CD4-positive, alpha-beta T cell treated with Interleukin-4 for 4 hours (primary cell): ENCODE measurements at places on chromosomes 3 and 15.

DNA sequence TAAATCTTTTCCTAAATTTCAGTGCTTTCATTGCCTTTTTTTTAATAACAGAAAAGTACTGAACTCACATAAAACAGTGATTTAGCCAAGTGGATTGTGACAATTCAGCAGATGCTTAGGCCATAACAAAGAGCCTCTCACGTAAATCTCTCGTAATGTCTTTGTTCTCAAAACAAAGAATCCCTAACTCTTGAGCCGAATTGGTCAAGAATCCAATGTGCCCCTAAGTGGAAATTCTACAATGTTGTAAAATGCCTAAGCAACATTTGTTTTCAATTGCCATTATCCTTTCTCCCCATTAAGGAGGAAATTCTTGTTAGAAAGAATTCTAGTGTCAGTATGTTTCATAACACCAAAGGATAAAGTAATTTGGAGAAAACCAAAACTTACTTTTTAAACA, 235.7 kb upstream of the THBS1 start:
- DNase-seq: no peak

DNA sequence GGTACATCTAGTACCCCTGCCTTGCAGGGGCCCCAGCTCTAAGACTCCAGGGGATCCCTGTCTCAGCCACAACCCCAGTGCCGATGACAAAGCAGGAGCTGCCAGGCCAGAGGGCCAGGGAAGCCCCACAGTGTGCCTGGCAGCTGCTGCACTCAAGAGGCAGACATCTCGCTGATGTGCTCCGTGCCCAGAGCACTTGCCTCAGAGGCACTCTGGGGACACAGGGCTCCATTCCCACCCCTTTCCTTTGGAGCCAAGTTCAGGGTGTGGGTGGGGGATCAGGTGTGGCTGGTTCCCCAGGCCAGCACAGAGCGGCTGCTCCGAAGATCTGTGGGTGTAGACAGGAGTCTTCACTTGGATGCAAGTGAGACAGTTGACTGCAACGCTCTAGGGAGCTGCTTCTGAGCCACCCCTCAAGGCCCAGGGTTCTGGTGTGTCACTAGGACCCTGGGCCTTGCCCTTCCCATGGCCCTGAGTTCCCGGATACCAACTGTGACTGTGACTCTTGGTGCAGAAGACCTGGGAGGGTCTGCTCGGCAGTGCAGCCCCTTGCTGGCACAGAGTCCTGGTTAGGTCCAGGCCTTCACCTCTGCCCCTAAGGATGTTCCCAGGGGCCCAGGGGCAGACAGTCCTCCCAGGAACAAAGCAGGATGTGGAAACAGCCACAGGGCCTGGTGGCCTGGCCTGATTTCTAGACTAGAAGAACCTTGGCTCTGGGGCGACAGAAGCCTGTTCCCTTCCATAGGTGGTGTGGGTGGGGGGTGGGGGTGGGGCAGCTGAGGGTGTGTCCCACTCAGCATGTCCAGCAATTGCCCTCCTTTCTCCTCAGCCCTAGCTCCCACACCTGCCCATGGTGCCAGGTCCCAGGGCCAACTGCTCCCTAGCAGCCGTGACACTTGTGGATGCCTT, 2.5 kb downstream of the NT5DC2 start:
- DNase-seq: no peak

- no peak for DNase-seq
Observed at GRCh38 chr3:189138901-189139610, 32.7 kb upstream of the TPRG1 start.

DNA sequence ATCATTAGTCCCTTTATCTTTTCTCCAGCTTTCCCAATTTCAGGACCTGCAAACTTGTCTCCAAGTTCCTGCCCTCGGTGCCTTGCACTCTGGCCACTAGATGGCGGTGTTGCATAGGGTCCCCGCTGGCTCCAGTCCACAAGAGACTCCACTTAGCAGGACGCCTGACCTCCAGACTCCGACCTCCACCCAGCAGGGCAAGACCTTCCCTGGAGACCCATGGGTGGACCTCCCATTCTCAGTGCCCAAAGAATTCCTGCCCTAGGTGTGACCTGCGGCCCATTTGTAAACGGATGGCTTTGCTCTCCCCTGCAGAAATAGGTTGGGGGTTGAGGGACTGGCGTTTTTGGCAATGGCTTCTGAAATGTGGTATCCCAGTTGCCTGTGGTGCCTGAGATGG, 82.6 kb downstream of the LSM3 start:
- peak; percentile 67 for DNase-seq

- no peak for DNase-seq
Observed at GRCh38 chr15:75779504-75779903, 63.7 kb upstream of the UBE2Q2 start.

DNA sequence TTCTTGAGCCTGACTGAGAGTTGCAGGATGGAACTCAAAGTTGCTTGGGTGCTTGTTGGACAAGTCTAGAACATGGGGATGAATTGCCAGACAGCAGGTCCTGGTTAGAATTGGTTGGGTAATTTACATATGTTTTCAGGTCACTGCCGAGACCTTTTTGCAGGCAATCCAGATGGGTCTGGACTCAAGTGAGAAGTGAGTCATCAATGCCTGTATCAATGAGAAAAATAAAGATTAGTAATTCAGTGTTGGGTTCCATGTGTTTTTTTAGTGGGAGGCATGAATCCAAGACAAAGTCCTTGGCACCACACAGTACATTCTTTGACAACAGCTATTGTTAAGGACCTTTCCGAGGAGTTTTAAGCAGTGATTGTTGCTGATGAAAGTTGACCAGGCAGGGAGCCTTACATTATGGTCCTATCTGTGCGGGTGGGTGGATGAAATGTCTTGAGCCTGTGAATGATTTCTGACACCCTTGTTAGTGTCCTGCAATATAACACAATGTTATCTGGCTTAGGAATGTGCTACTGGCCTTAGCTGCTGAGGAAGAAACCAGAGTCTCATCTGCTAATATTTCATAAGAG, 77.7 kb downstream of the CRYGS start:
- DNase-seq: no peak

DNA sequence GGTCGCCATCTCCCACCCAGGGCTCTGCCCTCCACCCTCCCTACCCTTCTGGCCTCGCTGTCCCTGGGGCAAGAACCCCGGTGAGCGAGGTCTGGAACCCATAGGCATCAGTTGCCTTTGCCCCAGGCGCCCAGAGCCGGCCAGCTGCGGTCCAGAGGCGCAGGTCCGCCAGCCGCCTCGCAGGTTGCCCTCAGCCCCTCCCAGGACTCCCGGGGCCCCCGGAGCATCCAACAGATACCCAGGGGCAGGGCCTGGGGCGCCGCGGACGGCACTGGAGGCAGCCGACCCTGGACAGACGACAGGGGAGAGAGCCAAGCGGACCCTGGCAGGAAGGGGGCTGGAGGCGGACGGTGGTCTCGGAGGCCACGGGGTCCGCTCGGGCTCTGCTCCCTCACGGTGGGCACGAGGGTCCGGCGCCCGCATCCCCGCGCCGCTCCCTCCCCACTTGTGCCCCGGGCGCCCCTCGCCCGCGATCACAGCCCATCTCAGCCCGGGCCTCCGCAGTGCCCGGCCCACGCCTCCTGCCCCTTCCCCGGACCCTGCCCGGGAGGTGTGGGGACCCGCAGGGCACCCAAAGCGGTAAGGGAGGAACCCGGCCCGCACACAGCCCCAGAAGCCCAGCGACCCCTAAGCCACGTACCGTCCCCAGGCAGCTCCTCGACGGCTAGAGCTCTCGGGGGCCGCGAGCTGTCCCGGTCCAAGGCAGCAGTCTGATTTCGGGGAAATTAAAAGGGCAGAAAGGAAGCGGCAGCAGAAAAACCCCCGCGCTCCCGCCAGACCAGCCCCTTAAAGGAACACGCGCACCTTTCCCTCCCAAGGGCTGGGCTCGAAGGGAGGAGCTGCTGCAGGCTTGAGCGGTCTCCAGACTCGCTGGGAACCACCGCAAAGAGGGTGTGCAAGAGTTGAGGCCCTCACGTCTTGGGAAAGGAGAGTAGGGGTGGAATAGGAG, at the start of gene HAPLN3:
TSS of gene HAPLN3 (minus strand) at position 726 of the 949 bp plus-strand sequence. CDS start 8,246 bp downstream, outside the sequence.
- peak; percentile 56 for DNase-seq

GRCh38 chr3:65783117-65783516, 255.6 kb downstream of the MAGI1 start:
- no peak for DNase-seq

GRCh38 chr15:33396475-33396874, 85.7 kb downstream of the RYR3 start:
- DNase-seq: no peak

DNA sequence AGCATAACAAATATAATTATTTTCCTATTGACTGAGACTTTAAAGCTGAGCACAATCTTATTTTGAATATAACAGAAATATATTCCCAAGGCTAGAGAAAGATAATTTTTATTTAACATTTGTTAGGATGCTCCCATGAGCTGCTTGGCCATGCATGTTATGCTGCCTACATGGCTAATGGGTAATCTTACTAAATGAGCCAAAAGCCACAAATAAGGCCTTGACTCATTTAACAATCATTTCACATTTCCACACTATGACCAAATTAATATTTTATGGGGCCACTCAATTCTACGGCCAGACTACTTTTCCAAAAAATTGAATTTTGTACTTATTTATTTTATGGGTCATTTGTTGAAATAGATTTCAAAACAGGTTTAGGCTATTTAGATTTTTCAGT, 141.7 kb downstream of the MEIS2 start:
- DNase-seq: no peak

GRCh38 chr3:58659051-58659675, 7.4 kb downstream of the FAM3D start:
- no peak for DNase-seq

GRCh38 chr15:69951898-69952555, 145.7 kb downstream of the TLE3 start:
- DNase-seq: no peak

- no peak for DNase-seq
Observed at GRCh38 chr3:48619541-48620524, 1.7 kb downstream of the TMEM89 start.

GRCh38 chr15:72318408-72318942, 1.5 kb downstream of the CELF6 start:
- no peak for DNase-seq

GRCh38 chr3:35042210-35042991, 596.9 kb upstream of the ARPP21 start:
- DNase-seq: no peak

- no peak for DNase-seq
Observed at GRCh38 chr3:51395493-51396213, 4.6 kb downstream of the RBM15B start.

DNA sequence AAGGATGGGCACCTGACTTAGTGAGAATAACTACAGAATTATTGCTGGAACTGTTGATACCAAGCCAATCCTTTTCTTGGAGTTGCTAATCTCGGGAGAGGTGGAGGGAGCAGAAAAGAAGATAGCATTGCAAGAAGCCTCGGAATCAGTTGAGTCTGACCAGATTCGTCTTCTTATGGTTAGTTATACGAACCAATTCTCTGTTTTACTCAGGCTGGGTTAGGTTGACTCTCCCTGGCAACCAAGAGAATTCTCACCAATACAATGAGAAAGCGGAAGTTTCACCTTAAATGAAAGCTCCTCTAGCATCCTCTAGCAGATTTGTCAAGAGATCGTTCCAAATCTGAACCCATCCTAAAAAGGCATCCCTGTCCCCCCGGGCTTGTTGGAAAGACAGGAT, 43.5 kb upstream of the UBE2E1 start:
- peak; percentile 17 for DNase-seq

DNA sequence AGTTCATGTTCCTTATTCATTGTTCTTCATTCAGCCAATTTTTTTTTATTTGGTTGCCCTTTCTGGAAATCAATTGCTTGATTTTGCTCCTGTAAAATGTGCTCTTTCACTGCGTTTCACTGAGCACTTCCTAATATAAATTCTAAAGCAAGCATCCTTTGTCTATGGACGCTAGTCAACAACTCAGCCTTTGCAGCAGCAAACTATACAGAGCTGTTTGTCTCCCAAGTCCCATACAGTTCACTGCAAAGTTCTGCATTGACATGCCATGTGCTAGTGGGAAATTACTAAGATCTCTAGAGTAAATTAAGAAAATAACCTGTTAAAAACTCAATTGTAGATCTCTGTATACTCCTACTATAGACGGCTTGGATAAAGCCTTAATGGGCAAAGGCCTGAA, 130.1 kb upstream of the BHLHE40 start:
- no peak for DNase-seq

DNA sequence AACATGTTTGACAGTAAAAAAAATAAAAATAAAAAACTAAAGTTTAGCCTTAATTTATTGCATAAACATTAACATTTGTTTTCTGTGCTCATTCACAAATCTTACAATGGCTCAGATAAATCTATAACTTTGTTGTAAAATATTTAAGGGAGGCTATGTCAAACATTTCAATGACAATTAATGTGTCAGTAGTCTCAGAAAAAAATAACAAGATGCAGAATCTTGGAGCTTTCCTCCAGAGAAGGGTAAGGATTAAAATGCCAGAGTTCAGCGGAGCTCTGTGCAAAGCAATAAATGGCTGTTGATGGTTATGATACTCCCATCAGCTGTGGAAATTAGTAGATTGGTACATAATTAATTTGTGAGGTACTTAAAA, 20.0 kb upstream of the CAPN7 start:
- no peak for DNase-seq

DNA sequence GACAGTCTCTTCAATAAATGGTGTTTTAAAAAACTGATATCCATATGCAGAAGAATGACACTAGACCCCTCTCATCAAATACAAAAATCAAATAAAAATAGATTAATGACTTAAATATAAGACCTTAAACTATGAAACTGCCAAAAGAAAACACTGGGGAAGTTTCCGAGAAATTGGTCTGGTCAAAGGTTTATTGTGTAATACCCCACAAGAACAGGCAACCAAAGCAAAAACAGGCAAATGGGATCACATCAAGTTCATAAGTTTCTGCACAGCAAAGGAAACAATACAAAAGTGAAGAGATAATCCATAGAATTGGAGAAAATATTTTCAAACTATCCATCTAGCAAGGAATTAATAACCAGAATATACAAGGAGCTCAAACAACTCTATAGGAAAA, 126.2 kb downstream of the GOLIM4 start:
- DNase-seq: no peak

DNA sequence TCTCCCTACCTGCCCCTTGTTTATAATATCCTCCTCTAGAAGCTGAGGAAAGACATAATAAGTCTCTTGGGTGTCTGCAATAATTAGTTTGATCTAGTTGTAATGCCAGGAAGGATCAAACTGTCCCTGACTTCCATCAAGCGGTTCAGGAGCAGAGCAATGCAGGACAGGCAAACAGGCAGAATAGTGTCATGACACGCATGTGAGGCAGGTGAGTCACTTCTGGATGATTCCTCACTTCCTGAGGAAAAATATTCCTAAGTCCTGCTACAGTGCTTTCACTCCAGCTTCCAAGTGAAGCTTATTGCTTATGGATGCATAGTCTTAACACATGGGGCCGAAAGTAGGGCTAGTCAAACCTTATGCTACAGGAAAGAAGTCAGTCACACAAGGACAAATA, 85.8 kb downstream of the GREM1 start:
- no peak for DNase-seq

DNA sequence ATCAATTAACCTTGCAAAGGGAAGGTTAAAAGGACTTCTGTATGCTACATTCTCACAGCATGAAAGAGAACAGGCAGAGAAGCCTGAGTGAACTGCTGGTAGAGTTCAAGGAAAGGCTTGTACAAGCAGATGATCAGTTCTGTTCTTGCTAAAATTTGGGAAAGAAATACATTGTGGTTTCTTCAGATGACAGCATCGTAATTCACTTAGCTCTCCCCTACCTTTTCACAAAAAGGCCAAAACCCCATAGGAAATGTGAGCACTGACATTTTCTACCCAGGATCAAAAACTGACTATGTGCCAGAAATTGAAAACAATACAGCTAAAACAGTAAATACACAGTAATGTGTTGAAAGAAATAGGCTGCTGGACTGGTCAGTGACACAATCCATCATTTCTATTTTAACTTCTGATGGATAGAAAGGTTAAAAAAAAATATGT, 216.4 kb downstream of the DPH6 start:
- DNase-seq: no peak
